IPS DF 6.9 (cell line): ENCODE measurements at places on chromosomes 13 and 19.

- no peak for DNase-seq
Measured at GRCh38 chr13:44573071-44573470, 3.1 kb downstream of the TSC22D1 start.

DNA sequence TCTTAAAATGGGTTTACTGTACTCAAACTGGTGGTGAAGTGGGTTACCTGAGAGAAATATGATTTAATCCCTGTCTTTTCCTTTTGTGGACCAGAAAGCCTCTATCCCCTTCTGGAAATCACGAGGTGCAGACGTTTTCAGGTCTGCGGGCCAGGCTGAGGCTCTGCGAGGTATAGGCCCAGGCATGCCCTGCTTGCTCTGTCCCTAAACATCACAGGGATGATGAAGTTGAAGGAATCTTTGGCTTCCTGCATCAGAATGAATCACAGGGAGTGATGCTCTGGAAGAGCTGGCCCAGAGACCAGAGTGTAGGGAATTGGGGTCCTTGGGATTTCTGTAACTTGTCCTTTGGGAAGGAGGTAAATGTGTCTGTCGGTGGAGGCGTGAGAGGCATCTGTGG lies 18.4 kb upstream of the CHST8 start:
- no peak for DNase-seq

DNA sequence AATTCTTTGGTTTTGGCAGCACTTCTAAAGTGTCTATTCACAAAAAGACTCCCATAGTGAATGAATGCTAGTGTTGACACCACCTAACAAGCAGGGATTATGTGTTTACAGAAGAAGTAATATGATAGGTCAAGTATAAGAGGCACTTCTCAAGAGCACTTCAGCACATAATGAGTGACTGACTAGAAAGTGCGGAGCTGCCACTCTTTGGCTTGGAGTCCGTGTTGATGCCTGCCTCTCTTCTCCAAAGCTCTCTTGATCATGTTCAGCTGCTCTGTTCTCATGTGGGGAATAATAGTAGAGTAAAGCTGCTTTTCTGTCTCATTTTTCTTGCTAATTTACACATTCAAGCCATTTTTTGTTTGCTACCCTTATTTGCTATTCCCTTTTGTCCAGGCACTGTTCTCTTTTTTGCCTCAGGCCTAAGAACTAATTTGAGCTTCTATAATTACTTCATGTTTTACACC lies 22.7 kb upstream of the MAB21L1 start:
- DNase-seq = no peak

GRCh38 chr13:113926951-113927660 lies 46.8 kb downstream of the C13orf46 start:
- DNase-seq = no peak

DNA sequence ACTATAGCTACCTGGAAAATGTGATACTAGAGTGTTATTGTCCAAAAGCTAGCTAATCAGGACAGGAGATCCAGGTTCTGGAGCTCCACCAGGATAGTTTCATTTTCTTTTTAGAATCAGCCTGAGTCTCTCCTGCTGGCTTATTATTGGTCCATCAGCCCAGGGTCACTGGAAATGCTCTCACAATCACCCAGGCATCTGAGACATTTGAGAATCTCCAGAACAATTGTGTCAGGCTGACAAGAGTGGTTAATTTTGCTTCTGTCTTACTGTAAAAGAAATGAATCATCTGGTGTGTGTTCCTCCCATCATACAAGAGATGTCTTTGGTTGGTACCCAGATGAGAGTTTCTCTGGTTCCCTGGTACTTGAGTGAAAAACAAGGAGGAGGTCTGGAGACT lies 43.6 kb upstream of the ZNF681 start:
- DNase-seq = no peak

GRCh38 chr13:107220245-107220644 lies 652.3 kb upstream of the ARGLU1 start:
- DNase-seq = no peak

DNA sequence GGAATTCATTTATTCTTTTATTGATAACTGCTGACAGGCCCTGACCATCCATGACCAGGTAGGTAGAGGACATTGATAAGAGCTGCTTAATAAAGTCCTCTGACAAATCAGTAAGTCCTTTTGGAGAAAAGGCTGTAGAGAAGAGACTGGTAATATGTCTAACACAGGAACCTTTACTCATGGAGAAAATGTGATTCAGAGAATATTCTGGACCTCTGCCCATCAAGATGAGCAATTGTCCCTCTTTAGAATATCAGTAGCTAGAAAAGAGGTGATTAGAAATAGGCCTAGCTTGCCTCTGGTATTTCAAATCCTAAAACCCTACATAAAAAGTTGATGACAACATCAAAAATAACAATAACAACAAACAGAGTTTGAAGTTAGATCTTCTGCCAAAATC lies 642.3 kb downstream of the TBC1D4 start:
- DNase-seq = no peak

GRCh38 chr13:91369441-91369831 lies 21.9 kb downstream of the MIR17HG start:
- DNase-seq = no peak

- no peak for DNase-seq
Measured at GRCh38 chr19:6778386-6778785, 5.9 kb downstream of the VAV1 start.

DNA sequence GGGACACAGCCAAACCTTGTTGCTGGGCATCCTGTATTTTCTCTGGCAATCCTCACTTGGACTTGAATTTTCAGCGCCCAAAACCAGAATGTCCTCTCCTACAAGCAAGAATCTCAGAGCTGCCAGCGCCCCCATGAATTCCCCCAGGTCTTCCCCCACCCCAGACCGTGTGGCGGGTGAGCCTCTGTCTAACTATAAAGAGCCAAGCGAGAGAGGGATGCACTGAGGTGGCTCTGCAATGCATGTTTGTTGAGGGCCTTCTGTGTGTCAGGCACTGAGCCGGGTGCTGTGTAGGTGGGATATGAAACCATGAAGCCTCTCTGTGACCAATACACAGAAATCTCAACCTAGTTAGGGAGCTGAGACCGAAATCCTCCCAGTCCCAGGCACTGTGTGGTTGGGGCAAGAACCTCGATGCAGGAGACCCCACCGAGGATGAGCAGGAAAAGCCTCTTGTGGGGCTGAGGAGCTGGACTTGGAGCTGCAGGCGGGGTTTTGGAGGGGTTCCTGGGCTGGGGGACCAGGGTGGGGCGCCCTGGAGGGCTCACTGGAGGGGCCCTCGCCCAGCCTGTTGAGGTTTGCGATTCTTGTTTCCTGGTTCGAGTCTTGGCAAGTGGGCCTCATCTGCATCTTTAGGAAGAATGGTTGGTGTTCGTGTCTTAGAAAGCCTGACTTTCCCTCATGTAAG lies 12.4 kb upstream of the PROZ start:
- DNase-seq = no peak

DNA sequence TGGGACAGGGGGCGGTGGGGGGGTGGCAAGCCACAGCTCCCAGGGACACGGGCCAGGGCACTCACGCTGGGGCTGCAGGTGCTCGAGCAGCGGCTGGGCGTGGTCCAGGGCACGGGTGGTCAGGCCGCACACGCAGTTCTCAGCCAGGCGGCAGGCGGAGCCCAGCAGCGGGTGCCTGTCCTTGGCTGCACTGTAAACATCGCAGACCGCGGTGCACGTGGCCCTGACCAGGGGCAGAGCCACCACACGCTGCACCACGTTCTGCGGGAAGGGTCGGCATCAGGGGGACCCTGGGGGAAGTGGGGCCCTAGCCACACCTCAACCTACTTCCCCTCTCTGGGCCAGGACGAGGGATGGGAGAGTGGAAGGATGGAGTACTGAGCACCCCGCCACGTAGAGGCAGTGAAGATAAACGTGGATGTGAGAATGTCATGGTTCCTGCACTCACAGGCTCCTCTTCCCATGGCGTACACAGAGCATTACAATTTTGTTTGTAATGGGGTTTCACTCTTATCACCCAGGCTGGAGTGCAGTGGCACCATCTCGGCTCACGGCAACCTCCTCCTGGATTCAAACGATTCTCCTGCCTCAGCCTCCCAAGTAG lies 3.4 kb downstream of the PLIN5 start:
- DNase-seq = no peak

DNA sequence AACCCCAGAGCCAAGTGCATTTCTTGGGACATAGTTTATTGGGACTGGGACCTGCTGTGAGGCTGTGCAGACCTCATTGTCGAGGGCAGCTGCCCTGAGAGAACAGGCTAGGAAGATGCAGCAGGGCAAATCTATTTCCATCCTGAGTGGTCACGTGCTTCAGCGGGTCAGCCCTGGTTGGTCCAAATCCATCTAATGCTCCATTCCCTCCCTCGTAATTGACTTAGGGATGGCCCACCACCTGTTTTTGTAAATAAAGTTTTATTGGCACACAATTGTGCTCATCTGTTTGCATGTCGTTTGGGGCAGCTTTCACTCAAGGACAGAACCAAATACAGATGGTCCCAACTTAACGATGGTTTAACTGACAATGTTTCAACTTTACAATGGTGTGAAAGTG lies 75.5 kb upstream of the ADGRE5 start:
- no peak for DNase-seq

DNA sequence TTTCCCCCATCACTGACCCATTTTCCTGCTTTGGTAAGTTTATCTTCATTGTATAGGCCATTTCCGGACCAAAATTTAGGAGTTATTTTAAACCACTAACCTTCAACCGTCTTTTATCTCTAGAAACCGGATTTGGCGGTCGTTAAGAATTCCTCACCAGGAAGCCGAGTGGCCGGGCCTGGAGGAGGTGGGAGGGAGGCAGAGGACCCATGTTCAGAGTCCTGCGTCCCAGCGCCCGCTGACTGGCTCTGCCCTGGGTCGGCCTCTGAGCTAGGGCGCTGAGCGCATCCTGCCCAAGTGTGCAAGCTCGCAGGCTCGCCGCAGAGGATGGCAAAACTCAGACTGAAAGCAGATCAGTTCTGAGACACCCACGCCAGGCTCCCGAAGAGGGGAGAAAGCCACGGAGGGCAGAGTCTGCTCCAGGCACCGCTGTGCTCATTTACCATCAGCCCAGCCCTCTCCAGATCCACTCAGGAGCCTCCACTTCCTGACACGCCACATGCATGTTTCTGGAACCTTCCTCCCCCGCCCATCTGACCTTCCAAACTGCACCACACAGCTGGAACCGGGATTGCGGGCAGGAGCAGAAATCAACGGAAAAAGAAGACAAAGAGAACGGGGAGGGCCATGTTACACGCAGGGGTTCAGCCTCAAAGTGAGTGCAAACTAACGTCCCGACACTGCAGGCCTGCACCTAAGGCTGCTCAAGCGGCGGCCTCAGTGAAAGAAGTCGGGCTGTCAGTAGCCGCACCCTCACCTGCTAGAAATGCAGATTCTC lies 8.3 kb downstream of the COL4A1 start:
- no peak for DNase-seq

- DNase-seq = no peak
Measured at GRCh38 chr19:23882493-23882892, 32.2 kb upstream of the ZNF726 start.

DNA sequence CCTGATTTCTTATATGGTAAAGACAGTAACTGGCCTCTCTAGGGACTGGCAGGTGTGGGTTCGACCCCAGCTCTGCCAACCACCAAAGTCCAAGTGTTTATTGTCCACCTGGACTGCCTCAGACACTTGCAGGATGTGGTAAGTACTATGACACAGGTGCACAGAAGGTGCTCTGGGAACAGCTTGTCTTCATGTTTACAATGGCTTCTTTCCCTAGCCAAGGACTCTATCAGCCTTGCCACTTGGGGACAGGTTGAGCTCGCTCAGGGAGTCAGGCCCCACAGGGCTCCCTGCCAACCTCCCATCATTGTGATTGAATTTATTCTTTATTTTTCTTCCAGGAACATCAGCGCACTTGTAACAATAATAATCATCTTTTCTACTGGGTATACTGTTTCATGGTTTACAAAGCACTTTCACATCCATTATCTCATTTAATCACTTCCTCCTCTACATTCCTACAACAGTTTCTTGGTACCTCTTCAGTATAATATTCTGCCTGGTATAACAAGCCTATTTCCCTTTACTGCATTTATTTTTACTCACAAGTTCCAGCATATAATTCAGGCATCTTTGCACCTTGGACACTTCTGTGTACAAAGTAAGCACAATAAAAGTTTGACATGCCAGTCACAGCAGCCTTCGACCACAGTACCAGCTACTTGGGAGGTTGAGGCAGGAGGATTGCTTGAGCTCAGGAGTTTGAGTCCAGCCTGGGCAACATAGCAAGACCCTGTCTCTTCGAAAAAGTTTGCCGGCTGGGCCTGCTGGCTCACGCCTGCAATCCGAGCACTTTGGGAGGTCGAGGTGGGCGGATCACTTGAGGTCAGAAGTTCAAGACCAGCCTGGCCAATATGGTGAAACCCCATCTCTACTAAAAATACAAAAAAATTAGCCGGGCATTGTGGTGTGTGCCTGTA lies 24.2 kb upstream of the GATAD2A start:
- no peak for DNase-seq

DNA sequence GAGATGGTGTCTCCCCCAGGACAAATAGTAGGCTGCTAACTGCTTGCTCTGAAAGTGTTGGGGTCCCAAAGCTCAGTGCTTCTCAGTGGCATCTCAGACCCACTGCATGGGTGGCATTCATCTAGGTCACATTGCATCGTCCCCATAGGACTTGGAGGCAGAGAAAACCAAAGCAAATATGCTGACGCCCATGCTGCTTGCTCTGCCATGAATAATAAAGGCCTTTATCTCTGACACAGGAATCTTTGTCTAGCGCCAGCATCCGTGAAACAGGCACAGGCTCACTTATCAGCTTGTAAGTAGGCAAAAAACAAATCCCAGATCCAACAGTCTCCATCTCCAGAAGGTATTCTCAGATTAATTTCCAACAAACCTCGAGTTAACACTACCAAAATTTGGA lies 18.9 kb upstream of the IPO5 start:
- DNase-seq = no peak

DNA sequence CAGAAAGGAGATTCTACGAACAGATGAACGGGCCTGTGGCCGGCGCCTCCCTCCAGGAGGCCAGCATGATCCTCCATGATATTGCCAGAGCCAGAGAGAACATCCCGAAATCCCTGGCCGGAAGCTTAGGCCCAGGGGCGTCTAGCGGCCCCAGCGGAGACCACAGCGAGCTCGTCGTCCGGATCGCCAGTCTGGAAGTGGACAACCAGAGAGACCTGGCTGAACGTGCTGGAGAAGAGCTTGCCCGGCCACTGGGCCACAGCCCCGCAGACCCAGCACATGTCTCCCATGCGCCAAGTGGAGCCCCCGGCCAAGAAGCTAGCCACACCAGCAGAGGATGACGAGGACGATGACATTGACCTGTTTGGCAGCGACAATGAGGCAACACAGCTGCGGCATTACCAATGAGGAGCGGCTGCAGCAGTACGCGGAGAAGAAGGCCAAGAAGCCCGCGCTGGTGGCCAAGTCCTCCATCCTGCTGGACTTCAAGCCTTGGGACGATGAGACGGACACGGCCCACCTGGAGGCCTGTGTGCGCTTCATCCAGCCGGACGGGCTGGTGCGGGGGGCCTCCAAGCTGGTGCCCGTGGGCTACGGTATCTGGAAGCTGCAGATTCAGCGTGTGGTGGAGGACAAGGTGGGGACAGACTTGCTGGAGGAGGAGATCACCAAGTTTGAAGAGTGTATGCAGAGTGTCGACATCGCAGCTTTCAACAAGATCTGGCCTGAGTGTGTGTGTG lies 78.8 kb upstream of the FRY start:
- DNase-seq = no peak
